ENCODE measurements at places on chromosomes 7 and 10.

- no peak for DNase-seq
Measured at GRCh38 chr10:120042705-120043104, 150.2 kb downstream of the SEC23IP start.

GRCh38 chr7:1169409-1170368 lies 9.7 kb upstream of the ZFAND2A start:
- DNase-seq, result peak; percentile 93

DNA sequence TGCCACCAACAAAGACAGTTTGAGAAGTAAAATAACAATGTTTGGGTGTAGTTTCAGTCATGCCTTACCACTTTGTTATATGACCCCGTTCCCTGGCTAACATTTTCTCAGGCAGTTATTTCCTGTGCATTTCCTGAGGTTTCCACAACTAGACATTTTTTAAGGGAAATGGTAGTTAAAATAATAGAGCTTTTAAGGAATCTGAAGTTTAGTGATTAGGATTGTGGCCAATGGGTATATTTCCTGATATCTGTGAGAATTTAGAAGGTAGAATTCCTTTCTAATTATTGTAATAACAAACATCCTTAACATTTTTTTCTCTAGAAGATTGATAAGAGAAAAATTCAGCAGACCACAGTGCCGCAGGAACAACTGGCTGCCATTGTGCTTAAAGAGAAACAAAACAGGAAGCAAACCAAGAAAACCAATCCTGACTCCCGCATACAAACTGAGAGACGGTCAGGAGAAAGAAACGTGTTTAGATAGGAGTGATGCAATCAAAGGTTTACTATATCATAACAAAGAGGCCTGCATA lies 193.6 kb downstream of the MBL2 start:
- no peak for DNase-seq

DNA sequence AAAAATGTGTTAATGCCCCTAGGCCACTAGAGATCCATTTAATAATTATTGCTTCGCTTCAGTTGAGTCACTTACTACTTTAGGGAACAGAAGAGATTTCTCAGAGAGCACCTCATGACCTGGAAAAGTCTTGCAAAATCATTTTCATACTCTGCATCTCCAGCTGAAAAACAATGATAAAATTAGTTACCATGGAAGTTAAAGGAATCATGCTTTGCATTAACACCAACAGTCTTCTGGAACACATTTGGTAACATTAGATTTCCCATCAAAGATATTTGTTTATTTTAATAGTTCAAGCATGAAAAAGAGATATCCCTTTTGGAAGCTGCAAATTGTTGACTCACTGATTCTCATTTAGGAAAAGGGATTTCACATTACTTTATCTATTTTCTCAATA lies 1.8 kb upstream of the STEAP2 start:
- DNase-seq, result no peak

DNA sequence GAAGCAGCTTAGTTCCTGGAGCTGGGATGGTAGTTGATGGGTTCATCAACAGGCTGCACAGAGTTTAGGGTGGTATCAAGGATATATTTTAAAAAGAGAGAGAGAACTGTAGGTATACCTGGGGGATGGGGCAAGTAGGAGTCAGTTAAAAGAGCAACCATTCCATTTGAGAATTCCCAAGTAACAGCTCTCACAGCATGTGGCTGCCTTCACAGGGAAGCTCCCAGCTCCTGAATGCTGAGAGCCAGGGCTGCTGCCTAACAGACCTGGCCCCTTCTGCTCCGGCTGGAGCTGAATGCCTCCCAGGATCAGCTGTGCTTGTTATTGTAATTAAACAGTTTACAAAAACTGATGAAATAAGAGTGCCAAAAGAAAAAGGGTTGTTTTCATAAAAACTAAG lies 58.8 kb upstream of the GPR26 start:
- no peak for DNase-seq

- DNase-seq, result no peak
Measured at GRCh38 chr7:85471740-85472139, 284.9 kb upstream of the SEMA3D start.

DNA sequence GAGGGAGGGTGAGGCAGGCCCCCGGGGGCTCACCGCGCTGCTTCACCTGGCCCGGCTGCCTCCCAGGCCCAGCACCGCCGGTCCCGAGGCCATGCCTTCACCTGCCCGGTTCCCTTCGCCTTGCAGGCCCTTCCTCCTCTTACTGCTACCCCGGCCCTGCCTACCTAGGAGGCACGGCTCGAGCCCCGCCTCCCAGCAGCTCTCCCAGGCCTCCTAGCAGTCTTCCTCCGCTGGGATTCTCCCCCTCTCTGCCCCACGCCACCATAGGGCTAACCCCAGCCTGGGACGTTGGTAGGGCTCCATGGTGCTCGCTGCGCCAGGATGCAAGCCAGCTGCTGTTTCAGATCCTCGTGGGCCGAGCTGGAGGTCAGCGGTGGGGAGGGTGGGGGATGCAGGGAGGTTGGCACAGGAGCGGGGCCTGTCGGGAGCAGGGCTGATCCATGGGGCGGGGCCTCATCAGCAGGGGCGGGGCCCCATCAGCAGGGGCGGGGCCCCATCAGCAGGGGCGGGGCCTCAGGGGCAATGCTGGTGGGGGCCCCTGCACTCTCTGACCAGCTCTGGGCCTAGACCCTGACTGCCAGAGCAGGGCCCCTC lies 63.3 kb downstream of the RASGEF1A start:
- DNase-seq, result no peak

DNA sequence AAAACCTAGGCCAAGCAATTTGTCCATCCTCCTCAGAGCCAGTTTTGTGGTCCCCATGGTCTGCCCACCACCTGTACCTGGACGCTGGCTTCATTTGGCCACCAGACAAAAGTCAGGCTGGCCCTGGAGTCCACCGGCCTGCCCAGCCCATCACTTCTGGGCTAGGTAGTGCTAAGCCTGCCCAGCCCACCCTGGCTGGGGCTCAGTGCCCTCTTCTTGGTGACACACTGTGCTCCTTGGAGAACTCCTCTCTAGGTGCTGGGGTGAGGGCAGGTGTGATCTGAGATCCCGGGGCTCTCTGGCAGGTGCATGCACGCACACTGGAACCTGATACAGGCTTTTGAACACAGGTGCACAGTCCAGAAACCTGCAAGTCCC lies 1.1 kb downstream of the AIFM2 start:
- no peak for DNase-seq

DNA sequence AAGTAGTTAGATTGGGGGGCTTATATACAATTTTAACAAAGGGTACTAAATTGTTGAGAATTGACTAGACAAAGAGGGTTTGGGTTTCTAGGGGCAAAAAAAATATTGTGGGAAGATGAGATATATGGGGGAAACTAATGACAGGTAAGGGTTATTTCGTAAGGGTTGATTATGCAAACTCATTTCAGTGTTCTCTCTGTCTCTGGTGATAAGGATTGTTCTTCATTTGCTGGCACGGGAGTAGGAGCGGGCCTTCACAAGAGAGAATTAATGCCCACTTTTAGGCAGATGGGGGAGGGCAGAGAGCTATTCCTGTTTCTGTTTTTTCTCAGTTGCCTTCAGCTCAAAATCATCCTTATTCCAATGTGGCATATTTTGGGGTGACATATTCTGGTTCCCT lies 258.4 kb downstream of the EXOC4 start:
- DNase-seq, result no peak

- DNase-seq, result no peak
Measured at GRCh38 chr10:129833468-129833950, 130.6 kb downstream of the EBF3 start.

- no peak for DNase-seq
Measured at GRCh38 chr7:20249920-20250319, 32.7 kb upstream of the MACC1 start.
